RWPE2 (cell line): ENCODE measurements at places on chromosomes 11 and 22.

GRCh38 chr11:121574801-121575200, 122.0 kb upstream of the SORL1-AS1 start:
- DNase-seq = no peak

- no peak for DNase-seq
Observed at GRCh38 chr22:29630987-29631386, 27.6 kb downstream of the NF2 start.

DNA sequence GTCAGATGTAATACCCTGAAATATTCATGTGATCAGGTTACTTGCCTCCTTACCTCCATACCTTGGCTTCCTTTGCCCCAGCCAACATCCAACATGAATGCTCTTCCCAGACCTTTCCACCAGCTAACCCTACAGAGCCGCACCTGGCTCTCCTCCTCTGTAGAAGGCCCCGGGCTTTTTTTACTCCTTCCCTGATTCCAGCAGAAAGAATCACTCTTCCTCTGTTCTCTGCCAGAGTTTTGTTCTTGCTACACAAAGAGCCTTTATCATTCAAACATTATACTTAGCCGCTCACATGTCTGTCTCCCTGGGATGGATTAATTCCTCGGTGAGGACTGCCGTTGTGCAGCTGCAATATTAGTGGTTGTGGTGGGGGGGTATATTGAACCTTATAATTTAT, 116.8 kb upstream of the GRAMD1B start:
- DNase-seq = no peak

DNA sequence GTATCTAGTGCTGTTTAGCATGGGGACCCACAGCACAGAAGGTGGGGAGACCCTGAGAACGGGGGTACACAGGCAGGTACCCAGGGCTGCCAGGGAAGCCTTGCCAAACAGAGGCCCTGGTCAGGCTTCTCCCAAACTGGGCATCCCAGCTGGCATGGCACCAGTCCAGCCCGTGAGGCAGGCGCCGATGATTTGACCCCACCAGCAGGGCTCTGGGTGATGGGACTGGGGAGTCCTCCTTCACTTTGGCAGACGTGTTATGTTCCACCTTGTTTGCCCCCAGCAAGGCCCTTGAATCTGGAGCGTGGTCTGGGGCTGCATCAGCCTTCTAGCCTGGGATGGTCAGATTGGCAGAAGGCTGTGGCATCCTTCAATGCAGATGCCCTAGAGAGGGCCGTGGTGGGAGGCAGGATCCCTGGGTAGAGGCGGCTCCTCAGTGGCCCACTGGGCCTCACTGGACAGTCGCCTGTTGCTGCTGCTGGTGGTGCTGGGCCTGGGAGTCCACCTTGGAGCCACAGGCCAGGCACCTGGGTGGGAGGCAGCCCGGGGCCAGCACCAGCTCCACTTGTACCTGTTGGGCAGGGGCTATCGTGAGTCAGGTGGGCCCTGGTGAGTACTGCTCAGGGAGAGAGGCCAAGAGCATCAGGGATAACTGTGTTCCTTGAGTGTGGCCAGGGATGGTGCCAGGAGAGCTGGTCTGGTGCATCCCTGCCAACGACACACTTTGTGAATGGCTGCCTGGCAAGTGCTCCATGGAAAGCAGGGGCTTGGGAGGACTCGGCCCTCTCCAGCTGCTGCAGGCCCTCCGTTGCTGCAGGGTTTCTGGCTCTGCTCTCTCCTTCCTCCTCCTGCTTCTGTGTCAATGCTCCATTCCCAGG, 3.3 kb downstream of the ADORA2A start:
- no peak for DNase-seq

DNA sequence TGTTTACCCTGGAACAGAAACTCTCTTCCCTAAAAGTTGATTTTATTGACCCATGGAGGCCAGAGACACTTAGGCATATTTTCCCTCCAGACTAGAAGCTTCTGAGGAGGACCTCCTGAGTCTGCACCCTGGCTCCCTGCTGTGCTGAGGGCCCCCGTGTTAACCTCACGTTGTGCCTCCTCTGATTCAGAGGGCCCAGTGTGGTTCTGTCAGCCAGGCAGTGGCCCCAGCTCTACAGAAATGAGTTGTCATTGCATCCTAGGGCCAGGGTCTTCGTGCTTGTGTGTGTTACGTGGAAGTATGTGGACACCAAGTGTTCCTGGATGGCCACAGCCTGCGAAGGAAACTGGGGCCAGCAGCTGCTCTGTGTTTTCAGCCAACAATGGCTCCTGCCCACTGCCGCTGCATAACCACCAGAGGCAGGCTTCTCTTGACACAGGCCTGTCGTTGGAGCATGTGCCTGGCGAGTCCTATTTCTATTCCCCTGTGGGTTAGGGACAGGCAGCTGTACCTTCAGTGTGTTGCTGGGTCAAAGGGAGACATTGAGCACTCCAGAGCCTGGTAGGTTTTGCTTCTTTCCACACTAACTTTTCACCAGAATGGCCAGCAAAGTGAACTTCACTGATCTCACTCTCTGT, 44.5 kb downstream of the MED15 start:
- no peak for DNase-seq

- DNase-seq = peak; percentile 72
Observed at GRCh38 chr11:73218106-73218829, at the start of gene P2RY2. P2RY2 (plus strand) TSS chr11:73218281; CDS start chr11:73234160, 15,879 bp downstream.

DNA sequence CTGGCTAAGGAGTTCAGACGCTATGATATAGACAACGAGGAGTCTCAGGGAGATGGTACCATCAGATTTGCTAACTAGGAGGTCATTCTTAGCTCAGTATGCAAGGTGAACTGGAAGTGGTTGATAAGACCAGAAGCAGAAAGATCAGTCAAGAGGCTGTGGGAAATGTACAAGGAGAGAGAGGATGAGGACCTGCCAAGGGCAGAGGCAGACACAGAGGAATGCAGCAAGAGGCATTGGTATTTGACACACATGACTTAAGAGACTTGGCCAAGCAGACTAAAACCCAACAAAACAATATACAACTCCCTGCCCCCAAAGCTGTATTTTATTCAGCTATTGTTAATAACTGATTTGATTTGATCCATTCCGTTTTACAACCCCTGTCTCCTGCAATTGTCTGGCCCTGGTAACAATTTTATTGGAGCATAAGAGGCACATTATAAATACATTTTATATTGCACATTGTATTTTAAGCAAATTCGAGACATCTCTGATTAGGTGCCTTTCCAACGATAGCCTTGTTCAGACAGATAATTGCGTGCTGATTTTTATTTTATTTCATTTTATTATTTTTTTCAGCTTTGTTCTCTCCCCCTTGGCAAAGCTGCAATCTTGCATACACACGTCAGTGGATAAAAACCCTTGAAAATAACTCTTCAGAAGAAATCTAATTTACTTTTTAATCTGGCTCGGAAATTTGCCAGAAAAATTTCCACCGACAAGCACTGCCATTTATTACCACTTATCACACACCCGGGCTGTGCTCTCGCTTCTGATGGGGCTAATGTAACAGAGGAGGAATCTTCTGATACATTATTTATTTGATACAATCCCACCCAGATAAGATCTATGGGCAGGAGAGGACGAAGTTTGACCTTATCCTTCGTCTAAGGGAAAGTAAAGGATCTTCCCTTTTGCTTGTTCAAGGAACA, 237.8 kb downstream of the NXPE2 start:
- DNase-seq = no peak

DNA sequence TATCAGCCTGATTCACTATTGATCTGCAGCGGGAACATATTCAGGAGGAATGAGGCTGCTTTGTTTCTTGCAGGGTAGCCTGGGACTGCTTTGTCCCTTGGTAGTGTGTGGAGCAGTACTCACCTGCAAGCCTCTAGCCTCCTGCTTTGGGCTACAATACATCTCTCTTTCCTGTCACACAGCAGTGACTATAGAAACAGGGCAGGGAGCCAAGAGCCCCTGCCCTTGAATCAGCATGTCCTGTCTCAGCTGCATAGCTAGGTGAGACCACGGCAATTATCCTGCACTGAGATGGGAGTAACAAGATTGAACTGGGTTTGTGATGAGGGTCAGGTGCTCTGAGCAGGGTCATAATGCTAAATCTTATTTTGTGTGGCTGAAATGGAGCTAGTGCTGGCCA, 191.9 kb downstream of the NELL1 start:
- no peak for DNase-seq

- no peak for DNase-seq
Observed at GRCh38 chr11:113119074-113119473, 157.9 kb downstream of the NCAM1 start.

DNA sequence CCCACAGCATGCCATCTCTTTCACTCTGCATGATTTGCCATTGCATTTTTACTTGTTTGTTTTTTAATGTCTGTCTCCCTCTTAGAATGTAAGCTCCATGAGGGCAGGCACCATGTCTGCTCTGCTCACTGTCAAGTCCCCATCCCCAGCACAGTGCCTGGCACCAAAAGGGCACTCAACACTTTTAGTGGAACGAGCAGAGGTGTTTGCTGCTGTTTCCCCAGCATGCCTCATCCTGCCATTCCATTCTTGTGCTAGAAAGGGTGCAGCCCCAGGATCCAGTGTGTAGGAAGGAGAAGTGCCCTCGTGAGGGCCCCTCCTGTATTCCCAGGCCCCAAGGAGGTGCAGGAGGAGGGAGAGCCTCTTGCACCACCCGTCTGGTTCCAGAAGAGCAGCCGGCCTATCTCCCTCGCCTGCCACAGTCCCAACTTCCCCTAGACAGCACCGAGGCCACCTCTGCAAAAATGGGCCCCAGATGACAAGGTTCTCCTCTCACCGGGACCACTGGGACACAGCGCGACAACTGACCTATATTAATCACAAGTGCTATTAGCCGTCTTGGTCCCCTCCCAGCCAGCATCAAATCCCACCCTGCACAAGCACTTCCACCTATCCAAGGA, 33.3 kb upstream of the CACNG2 start:
- DNase-seq = peak; percentile 31

DNA sequence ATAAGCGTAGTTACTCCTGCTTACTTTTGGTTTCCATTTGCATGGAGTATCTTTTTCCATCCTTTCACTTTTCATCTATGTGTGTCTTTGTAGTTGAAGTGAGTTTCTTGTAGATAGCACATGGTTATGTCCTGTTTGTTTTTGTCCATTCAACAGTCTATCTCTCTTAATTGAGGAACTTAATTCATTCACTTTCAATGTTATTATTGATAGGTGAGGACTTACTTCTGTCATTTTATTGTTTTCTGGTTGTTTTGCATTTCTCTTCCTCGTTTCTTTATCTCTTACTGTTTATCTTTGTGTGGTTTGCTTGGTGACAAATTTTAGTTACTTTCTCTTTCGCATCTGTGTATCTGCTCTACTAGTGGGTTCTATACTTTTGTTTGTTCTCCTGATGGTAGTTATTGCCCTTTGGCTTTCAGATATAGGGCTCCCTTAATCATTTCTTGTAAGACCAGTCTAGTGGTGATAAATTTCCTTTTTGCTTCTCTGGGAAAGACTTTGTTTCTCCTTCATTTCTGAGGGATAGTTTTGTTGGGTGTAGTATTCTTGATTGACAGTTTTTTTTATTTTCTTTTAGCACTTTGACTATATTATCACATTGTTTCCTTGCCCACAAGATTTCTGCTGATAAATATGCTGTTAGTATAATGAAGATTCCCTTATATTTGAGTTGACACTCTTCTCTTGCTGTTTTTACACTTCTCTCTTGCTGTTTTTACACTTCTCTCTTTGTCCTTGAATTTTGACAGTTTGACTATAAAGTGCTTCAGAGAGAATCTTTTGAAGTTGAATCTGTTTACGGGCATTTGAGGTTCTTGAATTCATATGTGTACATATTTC, 9.0 kb upstream of the RAG1 start:
- DNase-seq = no peak

GRCh38 chr11:88779577-88779976, 286.2 kb downstream of the GRM5 start:
- DNase-seq = peak; percentile 65

GRCh38 chr22:30720263-30720837, 25.7 kb downstream of the OSBP2 start:
- DNase-seq = no peak

GRCh38 chr11:606245-606644, 9.5 kb downstream of the IRF7 start:
- peak; percentile 91 for DNase-seq

DNA sequence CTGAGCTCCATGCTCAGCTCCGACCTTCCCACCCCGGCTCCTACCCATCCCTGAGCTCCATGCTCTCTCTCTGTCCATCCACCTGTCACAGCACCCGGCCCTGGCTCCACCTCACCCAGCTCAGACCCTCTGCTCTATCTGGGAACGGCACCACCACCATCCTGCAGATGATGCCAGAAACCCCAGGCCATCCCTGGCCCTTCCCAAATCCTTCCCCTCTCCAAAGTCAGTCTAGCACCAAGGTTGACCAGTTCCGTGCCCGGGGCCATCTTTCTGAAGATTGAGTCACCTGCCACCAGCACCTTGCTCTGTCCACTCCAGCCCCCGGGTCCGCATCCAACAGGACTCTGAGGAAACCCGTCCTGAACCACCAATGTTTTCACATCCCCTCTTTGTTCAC, 969.6 kb downstream of the BRD1 start:
- no peak for DNase-seq

GRCh38 chr11:121672630-121673487, 220.1 kb upstream of the SORL1-AS1 start:
- no peak for DNase-seq

DNA sequence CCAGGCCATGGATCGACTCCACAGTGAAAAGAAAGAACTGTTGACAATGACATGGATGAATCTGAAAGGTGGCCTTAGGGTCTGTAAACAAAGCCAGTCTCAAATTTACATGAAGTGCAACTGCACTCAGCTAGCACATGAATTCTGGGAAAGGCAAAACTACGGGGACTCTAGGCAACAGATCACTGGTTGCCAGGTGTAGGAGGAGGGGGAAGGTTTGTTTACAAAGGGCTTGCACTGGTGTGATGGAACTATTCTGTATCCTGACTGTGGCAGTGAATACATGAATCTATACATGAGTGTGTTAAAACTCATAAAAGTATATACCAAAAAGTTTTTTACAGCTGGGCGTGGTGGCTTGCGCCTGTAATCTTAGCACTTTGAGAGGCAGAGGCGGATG, 27.3 kb downstream of the ALX4 start:
- no peak for DNase-seq

- no peak for DNase-seq
Observed at GRCh38 chr11:69290806-69291205, 3.1 kb upstream of the MYEOV start.

DNA sequence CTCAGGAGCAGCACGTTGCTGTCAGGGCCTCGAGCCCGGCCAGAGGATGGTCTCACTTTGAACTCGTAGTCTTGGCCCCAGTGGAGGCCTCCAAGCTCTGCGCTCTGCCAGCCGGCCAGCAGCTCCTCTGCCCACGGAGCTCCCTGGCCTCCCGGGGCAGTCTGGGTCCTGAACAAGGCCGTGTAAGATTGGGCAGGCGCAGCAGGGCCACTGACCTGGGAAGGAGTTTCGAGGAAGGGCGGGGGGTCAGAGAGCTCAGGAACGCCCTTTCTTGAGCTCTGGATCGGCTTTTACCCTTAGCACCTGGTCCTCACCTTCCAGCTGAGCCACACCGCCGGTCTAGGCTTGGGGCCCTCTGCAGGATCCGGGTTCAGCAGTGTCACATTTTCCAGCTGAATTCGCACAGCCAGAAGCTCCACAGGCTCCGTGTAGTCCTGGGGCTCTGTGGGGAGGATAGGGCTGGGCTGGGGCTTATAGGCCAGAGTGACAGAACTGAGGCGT, 2.1 kb downstream of the ROBO4 start:
- no peak for DNase-seq

- DNase-seq = no peak
Observed at GRCh38 chr11:18720808-18721560, 5.0 kb downstream of the IGSF22 start.
